PC-3 (cell line): ENCODE measurements at places on chromosomes 4 and X. TPM values are rescaled to one million over a fixed set of nuclear protein-coding genes. Genes with fewer than 3 reads are reported as not detected.
A peak's percentile ranks its signal among the peaks of the same experiment; 100 is the strongest.

GRCh38 chrX:63349307-63349706 is 1.8 kb downstream of the SPIN4 start:
- no peaks in the 10 kb centered on the region for H3K27me3 ChIP-seq
- no peak overlapping the region for H3K27ac ChIP-seq
- no peaks in the 10 kb centered on the region for H3K36me3 ChIP-seq
- DNase-seq: peak; percentile 14

- H3K36me3 ChIP-seq: no peaks in the 10 kb centered on the region
These were observed 3.9 kb upstream of the GLRB start for GRCh38 chr4:157072002-157072401.

DNA sequence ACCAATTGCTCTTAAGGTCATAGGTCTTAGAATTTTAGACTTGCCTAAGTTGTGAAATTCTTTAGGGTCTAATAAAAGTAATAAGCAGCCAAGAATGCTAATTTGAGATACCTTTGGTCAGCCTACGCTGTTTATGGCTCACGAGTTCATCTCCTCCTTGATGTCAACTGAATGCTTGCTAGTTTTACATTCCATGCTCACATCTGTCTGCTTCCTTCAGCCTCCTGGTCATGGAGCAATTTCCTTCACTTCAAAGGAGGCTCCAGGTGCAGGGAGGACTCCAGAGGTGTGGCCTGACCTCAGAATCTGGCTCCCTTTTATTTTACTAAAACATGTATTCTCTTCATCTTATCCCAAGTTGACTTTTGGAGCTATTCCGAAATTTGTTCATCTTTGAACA is 23.3 kb upstream of the LNX1 start:
- DNase-seq: peak; percentile 72
- H3K4me3 ChIP-seq: no peak overlapping the region
- H3K27me3 ChIP-seq: no peaks in the 10 kb centered on the region

- H3K36me3 ChIP-seq: no peaks in the 10 kb centered on the region
- H3K27ac ChIP-seq: no peak overlapping the region
- no peaks in the 10 kb centered on the region for H3K27me3 ChIP-seq
- no peak for DNase-seq
These were observed 58.8 kb downstream of the PPP3CA start for GRCh38 chr4:101288365-101289145.

DNA sequence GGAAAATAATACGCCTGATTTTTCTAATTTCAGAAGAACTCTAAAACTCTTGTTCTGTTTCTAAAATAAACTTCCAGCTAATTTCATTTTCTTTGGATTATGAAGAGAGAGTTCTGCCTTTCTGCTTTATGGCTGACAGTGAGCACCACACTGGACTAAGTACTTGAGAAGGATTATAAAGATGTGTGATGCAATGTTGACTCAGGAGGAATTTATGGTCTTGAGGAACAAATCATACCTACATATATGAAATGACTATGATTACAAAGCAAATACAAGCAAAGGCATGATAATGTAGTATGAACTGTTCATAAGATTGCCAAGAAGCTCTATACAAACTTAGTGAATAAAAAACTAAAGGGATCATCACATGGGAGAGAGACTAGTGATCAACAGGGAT is 13.0 kb upstream of the SLC25A5 start:
- peak; percentile 75 for DNase-seq
- H3K4me3 ChIP-seq: no peak overlapping the region
- H3K27me3 ChIP-seq: no peaks in the 10 kb centered on the region
- H3K27ac ChIP-seq: no peak overlapping the region
- H3K4me1 ChIP-seq: peaks cover 3% of the 10 kb centered on the region; the same call in 1 of the 2 replicates

DNA sequence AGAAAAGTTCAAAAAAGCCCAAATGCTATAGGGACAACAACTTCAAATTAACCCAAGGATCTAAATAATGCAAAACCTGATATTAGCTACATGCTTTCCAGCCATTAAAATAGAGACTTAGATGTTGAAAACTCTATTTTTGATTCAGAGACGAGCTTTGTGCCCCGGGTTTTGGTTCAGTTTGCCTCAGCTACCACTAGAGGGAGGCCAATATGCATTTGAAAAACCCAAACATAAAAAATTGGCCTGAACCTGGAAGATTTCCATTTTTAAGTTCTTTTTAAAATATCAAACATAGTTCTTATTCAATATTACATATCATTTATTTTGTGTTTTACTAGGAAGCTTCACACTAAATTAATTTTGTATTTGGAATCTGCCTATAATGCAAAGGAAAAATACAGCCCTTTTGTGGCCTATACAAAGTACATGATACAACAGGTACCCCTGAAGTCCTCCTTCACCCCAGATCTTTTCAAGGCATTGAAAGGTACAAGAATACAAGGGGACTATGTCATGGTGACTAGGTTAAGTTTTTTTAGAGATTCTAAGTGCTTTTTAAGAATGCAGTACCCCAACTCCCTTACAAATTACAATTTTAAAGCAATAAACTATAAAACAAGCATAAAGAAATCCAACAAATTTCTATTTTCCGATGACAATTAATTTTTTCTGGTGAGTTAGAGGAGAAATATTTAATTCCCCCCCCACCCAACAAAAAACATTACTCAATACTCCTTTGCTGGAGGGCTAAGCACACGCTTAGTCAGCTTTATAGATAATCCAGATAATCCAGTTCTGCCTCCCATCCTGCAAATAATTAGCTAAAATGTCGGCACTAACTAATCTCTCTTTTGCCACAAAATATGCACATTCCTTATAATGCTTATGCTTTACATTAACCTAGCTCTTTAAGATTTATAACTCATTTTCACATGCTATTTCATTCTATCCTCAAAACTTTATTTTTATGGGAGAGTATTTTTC is 97.7 kb upstream of the PTPN13 start:
- peak overlapping the region; percentile 84 for H3K27ac ChIP-seq
- H3K4me3 ChIP-seq: peak overlapping the region; percentile 55
- no peaks in the 10 kb centered on the region for H3K27me3 ChIP-seq

DNA sequence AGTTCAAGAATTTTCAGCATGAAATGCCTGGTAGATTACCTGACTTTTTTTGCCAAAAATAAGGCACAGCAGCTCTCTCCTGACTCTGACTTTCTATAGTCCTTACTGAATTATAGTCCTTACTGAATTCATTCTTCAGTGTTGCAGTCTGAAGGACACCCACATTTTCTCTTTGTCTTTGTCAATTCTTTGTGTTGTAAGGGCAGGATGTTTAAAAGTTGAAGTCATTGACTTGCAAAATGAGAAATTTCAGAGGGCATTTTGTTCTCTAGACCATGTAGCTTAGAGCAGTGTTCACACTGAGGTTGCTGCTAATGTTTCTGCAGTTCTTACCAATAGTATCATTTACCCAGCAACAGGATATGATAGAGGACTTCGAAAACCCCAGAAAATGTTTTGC is 168.0 kb downstream of the SOWAHB start:
- peaks cover 18% of the 10 kb centered on the region for H3K4me1 ChIP-seq
- H3K27me3 ChIP-seq: no peaks in the 10 kb centered on the region
- no peak overlapping the region for H3K27ac ChIP-seq
- no peak for DNase-seq

DNA sequence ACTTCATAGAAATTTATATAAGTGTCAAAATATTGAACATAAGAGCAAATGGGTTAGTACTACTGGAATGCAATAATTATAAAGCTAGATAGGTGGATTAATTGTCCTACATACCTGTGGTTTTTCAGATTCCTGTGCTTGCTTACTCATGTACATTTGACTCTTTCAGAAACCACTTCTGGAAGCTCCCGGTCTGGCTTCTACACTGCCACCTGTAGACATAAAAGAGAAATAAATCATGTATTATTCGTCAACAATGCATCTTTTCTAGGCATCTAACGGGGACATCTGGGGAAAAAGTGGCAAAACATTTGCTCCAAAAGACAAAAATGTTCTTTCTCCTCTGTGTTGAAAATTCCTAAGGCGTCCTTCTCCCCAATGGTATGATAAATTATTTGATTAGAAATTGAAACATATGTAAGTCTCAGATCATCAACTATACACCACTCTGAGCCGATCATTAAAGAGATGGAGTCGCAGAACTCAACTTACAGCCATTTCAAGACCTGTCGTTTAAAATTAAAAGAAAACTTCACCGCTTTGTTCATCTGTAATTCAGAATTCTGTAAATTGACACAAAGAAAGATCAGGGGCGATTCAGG is 648.7 kb upstream of the DIPK2B start:
- H3K4me1 ChIP-seq: peaks cover 49% of the 10 kb centered on the region
- H3K36me3 ChIP-seq: peaks cover 33% of the 10 kb centered on the region
- DNase-seq: peak; percentile 85
- H3K27ac ChIP-seq: peak overlapping the region; percentile 83
- H3K27me3 ChIP-seq: no peaks in the 10 kb centered on the region
- H3K4me3 ChIP-seq: peak overlapping the region; percentile 79

- peaks cover 4% of the 10 kb centered on the region; the same call in 1 of the 2 replicates for H3K4me1 ChIP-seq
- no peaks in the 10 kb centered on the region for H3K27me3 ChIP-seq
- no peak overlapping the region for H3K27ac ChIP-seq
- DNase-seq: no peak
These were observed 334.9 kb downstream of the DCTD start for GRCh38 chr4:182582245-182582644.

- H3K27me3 ChIP-seq: no peaks in the 10 kb centered on the region
- no peaks in the 10 kb centered on the region for H3K36me3 ChIP-seq
- peaks cover 6% of the 10 kb centered on the region; the same call in 1 of the 2 replicates for H3K4me1 ChIP-seq
- peak; percentile 63 for DNase-seq
- H3K4me3 ChIP-seq: no peak overlapping the region
- H3K27ac ChIP-seq: no peak overlapping the region
These were observed 155.2 kb upstream of the SPIN4 start for GRCh38 chrX:63506320-63506719.

- H3K4me1 ChIP-seq: no peaks in the 10 kb centered on the region
- H3K27me3 ChIP-seq: peaks cover 4% of the 10 kb centered on the region; the same call in 1 of the 2 replicates
- H3K27ac ChIP-seq: no peak overlapping the region
- DNase-seq: no peak
- H3K4me3 ChIP-seq: no peak overlapping the region
These were observed 128.1 kb downstream of the LAS1L start for GRCh38 chrX:65406532-65406931.

- H3K27me3 ChIP-seq: no peaks in the 10 kb centered on the region
- no peak for DNase-seq
- H3K4me3 ChIP-seq: no peak overlapping the region
- peaks cover 22% of the 10 kb centered on the region for H3K4me1 ChIP-seq
These were observed 118.7 kb downstream of the KLHL8 start for GRCh38 chr4:87101543-87102199.

- no peak overlapping the region for H3K4me3 ChIP-seq
- peak; percentile 39 for DNase-seq
- no peaks in the 10 kb centered on the region for H3K27me3 ChIP-seq
- peaks cover 31% of the 10 kb centered on the region for H3K4me1 ChIP-seq
- no peaks in the 10 kb centered on the region for H3K36me3 ChIP-seq
These were observed 54.6 kb downstream of the NIPAL1 start for GRCh38 chr4:48071191-48071590.

- H3K4me3 ChIP-seq: no peak overlapping the region
- no peak overlapping the region for H3K27ac ChIP-seq
- peaks cover 14% of the 10 kb centered on the region for H3K36me3 ChIP-seq
- no peak for DNase-seq
- no peaks in the 10 kb centered on the region for H3K27me3 ChIP-seq
These were observed 29.2 kb downstream of the METAP1 start for GRCh38 chr4:99024481-99025275.

DNA sequence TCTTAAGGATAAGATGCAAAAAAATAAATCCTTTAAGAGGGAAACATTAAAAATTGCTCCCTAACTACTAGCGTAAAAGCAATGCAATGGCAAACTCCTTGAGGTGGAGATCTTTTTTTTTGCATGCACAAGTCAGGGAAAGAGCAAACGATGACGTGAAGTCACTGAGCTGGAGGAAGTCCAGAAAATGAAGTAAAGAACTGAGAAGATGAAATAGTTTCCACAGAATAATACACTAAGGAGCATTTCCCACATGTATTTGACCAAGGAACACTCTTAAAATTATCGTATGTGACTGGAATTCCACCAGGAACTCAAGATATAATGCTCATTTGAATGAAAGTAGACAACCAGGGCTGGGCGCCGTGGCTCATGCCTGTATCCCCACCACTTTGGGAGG is 21.0 kb upstream of the DOCK11 start:
- no peak overlapping the region for H3K4me3 ChIP-seq
- H3K27me3 ChIP-seq: no peaks in the 10 kb centered on the region
- no peaks in the 10 kb centered on the region for H3K36me3 ChIP-seq
- H3K27ac ChIP-seq: no peak overlapping the region
- DNase-seq: no peak
- no peaks in the 10 kb centered on the region for H3K4me1 ChIP-seq

GRCh38 chr4:75422998-75423397 is 91.2 kb downstream of the RCHY1 start:
- H3K4me1 ChIP-seq: no peaks in the 10 kb centered on the region
- no peaks in the 10 kb centered on the region for H3K27me3 ChIP-seq
- no peak for DNase-seq
- H3K36me3 ChIP-seq: no peaks in the 10 kb centered on the region
- no peak overlapping the region for H3K4me3 ChIP-seq
- no peak overlapping the region for H3K27ac ChIP-seq

DNA sequence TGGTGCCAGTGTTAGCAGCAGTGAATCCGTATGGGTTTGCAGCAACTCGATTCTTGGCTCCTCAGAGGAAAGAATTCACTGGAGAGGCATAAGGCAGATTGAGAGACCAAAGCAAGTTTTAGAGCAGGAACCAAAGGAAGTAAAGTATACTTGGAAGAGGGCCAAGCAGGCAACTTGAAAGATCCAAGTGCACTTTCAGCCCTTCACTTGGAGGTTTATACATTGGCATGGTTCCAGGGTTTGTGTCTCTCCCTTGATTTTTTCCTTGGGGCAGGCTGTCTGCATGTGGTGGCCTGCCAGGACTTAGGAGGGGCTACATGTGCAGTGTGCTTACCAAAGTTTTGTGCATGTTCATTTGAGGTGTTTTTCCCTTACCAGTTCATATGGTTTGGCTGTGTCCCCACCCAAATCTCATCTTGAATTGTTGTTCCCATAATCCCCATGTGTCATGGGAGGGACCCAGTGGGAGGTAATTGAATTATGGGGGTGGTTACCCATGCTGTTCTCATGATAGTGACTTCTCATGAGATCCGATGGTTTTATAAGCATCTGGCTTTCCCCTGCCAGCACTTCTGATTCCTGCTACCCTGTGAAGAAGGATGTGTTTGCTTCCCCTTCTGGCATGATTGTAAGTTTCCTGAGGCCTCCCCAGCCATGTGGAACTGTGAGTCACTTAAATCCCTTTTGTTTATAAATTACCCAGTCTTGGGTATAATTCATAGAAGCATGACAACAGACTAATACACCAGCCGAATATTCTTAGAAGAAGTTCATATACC is 86.2 kb upstream of the TSPAN5 start:
- no peaks in the 10 kb centered on the region for H3K36me3 ChIP-seq
- no peak overlapping the region for H3K27ac ChIP-seq
- no peaks in the 10 kb centered on the region for H3K4me1 ChIP-seq
- DNase-seq: no peak

Gene CDKL5
- total RNA-seq: 2.4 and 2.9 TPM in 2 replicates

Gene RASL11B
- total RNA-seq: 0.07 and 2.1 TPM in 2 replicates

Gene CSAG1
- total RNA-seq: not detected in 2 replicates

Gene AKAP4
- not detected in 2 replicates for total RNA-seq

Gene ARR3
- not detected in 2 replicates for total RNA-seq

Gene CNKSR2
- 2.0 and 5.4 TPM in 2 replicates for total RNA-seq

Gene CENPE
- 15.3 and 17.3 TPM in 2 replicates for total RNA-seq

Gene BBS12
- total RNA-seq: 0.69 and 1.7 TPM in 2 replicates

Gene EMCN
- not detected in 2 replicates for total RNA-seq

Gene HS3ST1
- total RNA-seq: 4.1 and 4.2 TPM in 2 replicates

Gene EGFL6
- not detected in 2 replicates for total RNA-seq

Gene SASH3
- not detected in 2 replicates for total RNA-seq

Gene FOXR2
- not detected in 2 replicates for total RNA-seq

Gene LUZP4
- not detected in 2 replicates for total RNA-seq

Gene ADGRG4
- not detected in 2 replicates for total RNA-seq

Gene GLOD5
- not detected in 2 replicates for total RNA-seq

Gene GABRQ
- total RNA-seq: under 0.01 TPM in 1 of 2 replicates, not detected in the other

Gene SSX2
- not detected in 2 replicates for total RNA-seq

Gene ADAMTS3
- total RNA-seq: 3.2 and 3.5 TPM in 2 replicates
